NCI-H524 treated with DMSO at 0.1 percent for 48 hours (cell line): ENCODE measurements at places on chromosomes 2 and 18.

- no peak for DNase-seq
Observed at GRCh38 chr18:78994977-78995582, 15.5 kb downstream of the SALL3 start.

DNA sequence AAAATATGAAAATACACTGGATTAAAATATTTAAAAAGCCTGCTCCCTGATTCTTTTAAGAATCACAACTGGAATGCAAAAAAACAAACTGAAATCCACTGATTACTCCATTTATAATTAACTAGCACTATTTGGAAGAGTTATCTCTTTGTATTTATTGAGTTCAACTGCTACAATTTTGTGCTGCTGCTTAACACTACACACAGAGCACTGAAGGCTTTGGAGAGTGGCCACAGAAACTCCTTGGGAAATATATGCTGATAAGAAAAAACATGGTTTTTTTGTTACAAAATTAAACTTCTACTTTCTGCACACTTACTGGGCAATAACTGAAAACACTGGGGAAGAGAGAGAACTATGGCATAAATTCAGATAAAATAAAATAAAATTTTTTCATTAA lies 19.8 kb upstream of the BZW1 start:
- no peak for DNase-seq

DNA sequence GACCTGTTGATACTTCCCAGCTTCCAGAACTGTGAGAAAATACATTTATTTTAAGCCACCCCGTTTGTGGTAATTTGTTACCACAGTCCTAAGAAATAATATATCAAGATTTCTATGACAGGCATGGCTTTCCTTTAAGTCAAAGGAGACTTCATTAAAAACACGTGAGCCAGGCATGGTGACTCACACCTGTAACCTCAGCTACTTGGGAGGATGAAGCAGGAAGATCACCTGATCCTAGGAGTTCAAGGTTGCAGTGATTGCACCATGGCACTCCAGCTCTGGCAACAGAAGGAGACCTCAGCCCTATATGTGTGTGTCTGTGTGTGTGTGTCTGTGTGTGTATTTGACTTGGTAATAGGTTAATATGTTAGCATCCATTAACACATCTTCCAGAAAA lies 69.8 kb upstream of the SCN7A start:
- DNase-seq = no peak

DNA sequence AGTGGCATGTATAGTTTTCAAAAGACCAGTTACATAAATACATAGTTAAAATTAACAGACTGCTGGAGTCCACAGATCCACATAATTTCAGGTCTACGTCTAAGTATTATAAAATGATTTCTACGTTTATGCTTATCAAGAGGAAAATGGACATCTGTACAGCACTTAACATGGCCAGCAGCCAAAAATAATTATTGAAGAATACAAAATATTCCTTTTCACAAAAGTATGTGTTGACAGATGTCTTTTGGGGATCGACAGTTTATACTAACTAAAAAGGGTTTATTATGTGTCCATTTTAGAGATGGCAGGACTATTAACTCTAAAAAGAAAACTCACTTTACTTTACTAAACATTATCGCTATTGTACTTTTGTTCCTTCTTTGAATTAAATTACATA lies 112.9 kb upstream of the RNU4ATAC start:
- no peak for DNase-seq

DNA sequence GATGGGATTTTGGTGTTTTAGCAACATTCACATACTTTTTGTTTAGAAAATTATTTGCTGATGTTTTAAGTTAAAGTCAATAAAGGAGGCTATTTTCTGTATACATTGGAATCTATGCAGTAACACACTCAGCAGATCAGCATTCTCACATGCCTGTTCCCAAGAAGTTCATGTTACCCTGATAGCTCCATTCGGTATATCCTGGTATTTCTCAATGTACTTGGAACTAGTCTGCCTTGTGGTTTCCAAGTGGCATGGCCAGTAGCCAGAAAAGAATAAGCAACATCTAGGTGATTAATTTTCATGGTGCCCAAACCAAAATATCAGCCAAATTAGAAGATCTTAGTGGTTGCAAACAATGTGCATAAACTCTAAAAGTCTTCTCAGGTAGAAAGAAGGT lies 5.2 kb upstream of the NCAPH start:
- DNase-seq = no peak

- no peak for DNase-seq
Observed at GRCh38 chr2:20333738-20334137, 16.9 kb downstream of the PUM2 start.

DNA sequence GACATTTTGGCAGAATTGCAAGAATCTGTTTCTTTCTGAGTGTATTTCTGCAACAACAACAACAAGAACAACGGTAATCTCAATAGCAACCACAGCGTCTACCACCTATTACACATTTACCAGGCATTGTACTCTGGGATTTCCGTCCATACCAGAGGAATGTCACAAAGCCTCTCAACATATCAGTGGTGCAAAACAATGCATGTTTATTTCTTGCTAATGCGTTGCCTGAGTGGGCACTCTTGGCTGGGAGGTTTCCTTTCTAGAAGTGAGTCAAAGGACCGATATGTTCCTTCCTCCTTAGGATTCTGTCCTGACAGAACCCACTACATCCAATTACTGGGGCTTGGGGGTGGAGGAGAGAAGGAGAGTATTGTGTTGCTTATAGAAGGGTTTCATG lies 585.6 kb downstream of the TSN start:
- DNase-seq = no peak

GRCh38 chr2:54879598-54880332 lies 156.3 kb downstream of the EML6 start:
- DNase-seq = peak; percentile 100

GRCh38 chr2:62718225-62718822 lies 12.8 kb downstream of the EHBP1 start:
- DNase-seq = no peak

DNA sequence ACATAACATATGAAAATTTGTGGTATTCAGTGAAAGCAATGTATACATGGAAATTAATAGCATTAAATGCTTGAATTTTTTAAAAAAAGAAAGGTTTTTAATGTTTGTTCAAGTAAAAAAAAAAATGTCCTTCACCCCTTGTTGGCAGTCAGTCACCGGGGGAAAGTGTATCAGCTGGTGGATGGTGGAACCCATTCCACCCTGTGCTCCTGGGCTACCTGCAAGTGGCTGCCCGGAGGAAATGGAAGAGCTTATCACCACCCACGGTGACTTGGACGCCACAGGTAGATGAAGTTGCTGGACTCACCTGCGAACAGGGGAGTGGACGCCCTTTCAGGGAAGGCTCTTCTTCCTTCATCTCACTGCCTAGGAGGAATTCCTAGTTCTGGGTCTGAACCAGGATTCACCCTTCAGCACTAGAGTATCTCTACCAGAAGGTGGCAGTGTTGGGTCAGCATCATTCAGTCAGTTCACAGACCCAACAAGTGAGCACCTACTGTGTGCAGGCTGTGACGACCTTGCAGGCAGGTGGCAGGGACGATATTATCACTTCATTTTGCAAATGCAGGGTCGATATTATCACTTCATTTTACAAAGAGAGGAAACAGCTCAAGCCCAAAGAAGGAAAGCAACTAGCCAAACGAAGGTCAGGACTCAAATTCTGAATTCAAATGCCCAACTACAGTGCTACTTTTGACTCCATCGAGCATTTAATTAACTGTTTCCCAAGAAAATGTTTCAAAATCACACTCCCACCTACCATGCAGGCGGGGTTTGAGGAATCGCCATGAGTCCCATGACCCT lies 35.8 kb downstream of the CIB4 start:
- DNase-seq = no peak

GRCh38 chr18:56658261-56658660 lies 7.1 kb downstream of the WDR7 start:
- DNase-seq = no peak

DNA sequence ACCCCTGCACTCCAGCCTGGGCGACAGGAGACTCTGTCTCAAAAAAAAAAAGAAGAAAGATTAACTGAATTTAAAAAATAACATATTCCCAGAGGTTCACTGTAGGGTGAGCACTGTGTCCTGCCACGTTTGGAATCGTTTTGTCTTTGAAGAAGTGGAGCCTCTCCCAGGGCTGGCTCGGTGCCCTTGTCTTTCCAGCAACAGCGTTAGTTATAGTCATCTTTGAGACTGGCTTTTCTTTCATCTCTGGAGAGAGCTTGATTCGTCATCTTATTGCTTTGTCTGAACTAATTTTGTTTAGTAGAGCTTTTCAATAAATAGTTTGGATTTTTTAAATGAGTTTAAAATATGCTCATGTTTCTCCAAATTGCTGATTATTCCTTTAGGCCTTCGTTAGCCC lies 50.5 kb downstream of the IMPA2 start:
- no peak for DNase-seq
